ENCODE measurements at places on chromosomes 16 and 17.

GRCh38 chr17:48903401-48903800, 4.8 kb upstream of the UBE2Z start:
- DNase-seq, result no peak

GRCh38 chr17:382644-383533, 30.3 kb upstream of the RPH3AL start:
- no peak for DNase-seq

DNA sequence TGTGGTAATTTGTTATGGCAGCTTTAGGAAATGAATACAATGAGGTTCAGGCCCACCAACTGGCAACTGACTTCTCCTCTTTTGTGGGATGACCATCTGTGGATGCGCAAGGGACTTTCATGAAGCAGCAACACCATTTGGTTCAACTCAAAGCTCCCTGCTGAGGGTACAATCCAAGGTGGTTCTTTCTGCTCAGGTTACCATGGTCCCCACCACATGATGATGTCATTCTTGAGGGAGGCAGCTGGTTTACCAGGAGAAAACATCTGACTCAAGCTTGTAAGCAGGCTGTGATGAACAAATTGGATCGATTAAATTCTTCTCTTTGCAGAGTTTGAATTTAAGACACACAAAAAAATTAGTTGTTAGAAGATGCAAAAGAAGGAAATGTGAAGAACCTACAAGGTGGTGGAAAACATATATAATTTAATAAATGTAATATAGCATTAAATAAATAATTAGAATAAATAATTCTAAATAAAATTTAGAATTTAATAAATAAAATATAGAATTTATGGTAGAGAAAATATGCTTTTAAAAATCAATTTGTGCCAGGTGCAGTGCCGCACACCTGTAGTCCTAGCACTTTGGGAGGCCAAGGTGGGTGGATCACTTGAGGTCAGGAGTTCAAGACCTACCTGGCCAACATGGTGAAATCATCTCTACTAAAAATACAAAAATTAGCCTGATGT, 67.6 kb upstream of the ANKFN1 start:
- DNase-seq, result no peak

- no peak for DNase-seq
These were observed 157.5 kb downstream of the ANKFN1 start for GRCh38 chr17:56310782-56311181.

- DNase-seq, result peak; percentile 19
These were observed 318.3 kb downstream of the PHKB start for GRCh38 chr16:47779201-47780016.

GRCh38 chr16:59432896-59433295, 698.8 kb upstream of the GOT2 start:
- DNase-seq, result no peak

DNA sequence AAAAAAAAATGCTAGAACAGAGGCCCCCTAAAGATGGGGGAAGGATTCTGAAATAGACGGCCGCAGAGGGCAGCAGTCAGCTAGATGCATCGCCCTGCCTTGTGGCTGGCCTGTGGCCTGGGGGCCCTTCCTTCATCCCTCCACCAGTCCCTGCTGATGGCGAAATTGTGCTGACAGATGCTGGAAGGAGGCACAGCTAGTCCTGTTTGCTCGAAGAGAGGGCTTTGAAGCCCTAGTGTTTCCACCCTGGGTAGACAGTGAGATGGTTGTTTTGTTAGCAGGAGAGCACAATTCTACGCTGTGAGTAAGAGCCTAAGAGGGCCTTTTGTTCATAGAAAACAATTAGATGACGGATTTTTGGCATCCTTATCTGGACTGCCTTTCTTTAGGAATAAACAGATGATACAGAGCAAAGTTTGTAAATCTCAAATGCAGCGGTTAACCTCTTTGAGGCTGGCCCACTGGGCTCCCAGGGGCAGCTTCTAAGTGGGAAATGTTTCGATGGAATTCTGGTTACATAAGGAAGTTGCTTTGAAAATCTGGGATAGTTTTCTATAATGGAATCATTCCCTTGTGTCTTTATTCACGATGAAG, 23.0 kb downstream of the VPS35L start:
- no peak for DNase-seq

DNA sequence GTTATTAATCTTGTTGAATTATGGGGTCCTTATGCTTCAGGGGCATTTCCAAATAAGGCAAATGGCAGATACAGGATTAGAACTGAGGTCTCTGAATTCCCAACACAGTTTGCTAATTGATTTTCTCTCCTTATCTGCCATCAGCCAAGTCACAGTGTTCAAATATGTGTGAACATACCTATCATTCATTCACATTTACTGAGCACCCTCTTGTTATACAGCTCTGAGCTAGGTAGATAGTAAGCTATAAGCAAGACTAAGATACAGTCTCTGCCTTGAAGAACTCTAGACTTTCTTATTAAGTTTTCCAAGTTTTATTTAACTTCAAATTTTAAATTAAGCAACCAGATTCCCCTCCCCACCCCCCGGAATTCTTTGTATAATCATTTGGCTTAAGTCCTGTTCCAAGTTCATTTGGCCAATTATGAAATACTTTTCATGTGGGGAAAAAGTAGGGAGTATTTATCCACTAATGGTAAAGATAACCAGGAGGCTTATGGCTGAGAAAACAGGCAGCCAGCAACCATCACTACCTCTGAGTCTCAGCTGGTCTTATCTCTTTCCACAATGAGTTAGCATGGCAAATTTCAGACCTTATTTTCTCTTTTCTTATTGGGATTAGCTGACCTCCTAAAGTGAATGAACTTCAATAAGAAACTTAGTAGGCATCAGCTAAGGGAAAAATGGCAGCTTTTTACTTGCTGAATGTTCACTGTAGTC, 31.4 kb upstream of the CORO6 start:
- DNase-seq, result no peak

DNA sequence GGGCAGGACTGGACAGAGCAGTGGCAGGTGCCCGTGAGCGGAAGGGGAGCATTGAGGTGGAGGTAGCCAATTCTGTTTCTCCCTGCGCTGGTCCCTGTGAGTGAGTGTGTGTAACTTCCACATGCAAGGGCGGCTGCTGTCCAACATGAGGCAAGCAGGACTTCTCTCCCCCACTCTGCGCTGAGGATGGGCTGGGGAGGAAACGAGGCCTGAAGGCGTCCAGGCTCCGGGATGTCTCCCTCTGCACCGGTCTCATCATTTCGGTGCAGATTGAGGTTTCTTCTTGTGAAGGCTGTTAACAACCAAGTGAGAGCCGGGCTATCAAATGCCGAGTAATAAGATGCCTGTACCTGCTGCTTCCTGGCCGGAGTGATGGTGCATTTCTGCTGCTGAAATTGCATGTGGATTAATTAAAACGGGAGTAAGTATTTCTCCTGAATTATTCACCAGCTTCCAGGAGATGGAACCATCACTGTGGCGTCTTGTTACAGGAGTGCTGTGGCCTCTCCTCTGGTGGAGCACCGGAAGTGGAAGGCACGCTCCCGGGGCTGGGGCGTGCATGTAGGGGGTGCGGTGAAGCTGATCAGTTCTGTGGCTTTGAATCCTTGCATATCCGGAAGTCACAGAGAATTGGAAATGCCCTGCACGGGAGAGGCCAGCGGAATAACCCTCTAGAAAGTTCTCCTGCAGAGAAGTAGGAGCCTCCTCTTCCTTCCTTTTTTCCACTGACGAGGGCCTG, 41.7 kb upstream of the MGAT5B start:
- DNase-seq, result no peak

DNA sequence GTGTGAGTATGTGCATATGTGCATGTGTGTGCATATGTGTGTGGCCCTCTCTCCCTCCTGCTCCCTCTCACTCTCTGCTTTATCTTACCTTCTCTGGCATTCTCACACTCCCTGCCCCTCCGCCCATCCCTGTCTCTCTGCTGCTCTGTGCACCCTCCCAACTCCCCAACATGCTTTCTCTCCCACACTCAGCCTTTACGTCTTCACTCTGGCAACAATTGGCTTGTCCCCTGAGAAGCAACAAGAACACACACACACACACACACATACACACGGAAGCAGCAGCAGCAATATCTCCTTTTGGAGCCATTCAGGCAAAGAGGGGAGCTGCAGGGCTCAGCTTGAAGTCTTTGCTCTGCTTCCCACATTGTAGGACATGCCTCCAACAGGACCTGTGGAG, 27.8 kb downstream of the PITPNM3 start:
- DNase-seq, result no peak

DNA sequence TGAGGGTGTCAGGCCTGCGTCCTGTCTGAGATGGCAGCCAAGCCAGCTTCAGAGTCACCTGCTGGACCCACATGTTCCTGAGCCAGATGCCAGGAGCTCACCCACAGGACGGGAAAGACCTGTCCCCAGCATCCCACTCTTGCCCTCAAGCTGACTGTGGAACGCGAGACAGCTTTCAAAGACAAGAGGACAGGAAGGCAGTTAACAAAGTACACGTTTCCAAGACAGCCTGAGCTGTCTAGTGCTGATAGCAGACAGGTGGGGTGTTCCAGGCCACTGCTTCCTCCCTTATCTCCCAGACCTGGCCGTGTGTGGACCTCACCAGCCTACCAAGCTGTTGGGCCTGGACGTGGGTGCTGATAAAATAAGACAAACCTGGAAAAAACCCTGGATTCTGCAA, 13.2 kb downstream of the CMTM3 start:
- no peak for DNase-seq

DNA sequence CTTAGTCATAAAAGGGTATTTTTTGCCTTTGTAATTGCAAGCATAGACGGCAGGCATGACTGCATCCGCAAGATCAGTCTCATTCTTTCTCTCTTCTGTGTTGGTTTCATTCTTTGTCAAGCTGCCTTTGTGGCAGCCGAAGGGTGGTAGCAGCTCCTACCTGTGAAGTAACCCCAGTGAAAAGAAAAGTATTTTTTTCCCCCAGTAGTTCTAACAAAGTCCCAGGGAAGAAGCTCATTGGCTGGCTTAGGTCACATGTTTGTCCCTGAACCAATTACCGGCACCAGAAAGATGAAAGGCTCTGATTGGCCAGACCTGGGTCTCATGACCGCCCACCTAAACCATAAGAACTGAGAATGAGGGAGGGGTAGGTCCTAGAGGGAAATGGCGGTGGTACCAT, 110.7 kb downstream of the RAP1GAP2 start:
- no peak for DNase-seq

DNA sequence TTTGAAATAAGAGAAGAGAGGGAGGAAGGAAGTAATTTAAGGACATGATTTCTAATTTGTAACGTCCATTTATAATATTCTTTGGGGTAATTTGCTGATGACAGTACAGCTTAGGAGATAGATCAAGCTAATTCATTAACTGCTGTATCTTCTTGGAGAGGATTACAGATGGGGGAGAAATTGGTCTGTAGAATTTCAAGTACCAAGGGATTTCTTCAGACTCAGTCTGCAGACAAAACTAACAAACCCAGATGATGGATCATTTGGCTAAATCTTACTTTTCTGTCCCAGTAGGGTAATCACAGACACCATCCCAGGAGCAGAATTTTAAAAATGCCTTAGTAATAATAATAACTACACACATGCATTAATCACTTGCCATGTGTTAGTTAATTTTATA, 711.8 kb downstream of the KCNJ2 start:
- no peak for DNase-seq

DNA sequence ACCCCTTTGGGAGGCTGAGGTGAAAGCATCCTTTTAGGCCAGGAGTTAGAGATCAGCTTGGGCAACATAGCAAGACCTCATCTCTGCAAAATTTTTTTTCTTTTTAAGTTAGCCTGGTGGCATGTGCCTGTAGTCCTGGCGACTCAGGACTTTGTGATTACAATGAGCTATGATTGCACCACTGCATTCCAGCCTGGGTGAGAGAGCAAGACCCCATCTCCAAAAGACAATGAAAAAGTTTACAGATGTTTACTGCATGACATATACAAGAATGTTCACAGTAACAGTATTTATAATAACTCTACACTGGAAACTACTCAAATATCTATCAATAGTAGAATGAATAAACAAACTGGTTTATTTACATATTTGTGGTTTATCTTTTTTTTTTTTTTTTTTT, 33.1 kb upstream of the CCL22 start:
- no peak for DNase-seq

- DNase-seq, result no peak
These were observed 132.5 kb downstream of the HS3ST2 start for GRCh38 chr16:22946433-22946832.

DNA sequence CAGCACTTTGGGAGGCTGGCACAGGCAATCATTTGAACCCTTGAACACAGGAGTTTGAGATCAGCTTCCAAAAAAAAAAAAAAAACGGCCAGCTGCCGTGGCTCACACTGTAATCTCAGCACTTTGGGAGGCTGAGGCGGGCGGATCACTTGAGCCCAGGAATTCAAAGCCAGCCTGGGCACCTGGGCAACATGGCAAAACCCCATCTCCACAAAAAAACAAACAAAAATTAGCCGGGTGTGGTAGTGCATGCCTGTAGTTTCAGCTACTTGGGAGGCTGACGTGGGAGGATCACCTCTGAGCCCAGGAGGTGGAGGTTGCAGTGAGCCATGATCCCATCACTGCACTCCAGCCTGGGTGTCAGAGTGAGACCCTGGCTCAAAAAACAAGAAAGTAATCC, 39.0 kb downstream of the GRB2 start:
- DNase-seq, result no peak

DNA sequence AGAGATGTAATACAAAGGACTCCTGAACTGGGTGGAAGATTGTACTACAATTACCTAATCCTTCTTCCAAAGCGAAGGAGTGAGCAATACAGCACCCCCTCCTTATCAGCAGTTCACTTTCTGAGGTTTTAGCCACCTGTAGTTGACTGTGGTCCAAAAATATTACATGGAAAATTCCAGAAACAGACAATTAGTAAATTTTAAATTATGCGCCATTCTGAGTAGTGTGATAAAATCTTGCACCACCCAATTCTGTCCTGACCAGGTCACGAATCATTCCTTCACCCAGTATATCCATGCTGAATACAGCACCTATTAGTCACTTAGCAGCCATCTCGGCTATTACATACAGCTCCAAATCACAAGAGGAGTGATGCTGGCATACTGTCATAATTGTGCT, 23.2 kb downstream of the VPS53 start:
- DNase-seq, result no peak

DNA sequence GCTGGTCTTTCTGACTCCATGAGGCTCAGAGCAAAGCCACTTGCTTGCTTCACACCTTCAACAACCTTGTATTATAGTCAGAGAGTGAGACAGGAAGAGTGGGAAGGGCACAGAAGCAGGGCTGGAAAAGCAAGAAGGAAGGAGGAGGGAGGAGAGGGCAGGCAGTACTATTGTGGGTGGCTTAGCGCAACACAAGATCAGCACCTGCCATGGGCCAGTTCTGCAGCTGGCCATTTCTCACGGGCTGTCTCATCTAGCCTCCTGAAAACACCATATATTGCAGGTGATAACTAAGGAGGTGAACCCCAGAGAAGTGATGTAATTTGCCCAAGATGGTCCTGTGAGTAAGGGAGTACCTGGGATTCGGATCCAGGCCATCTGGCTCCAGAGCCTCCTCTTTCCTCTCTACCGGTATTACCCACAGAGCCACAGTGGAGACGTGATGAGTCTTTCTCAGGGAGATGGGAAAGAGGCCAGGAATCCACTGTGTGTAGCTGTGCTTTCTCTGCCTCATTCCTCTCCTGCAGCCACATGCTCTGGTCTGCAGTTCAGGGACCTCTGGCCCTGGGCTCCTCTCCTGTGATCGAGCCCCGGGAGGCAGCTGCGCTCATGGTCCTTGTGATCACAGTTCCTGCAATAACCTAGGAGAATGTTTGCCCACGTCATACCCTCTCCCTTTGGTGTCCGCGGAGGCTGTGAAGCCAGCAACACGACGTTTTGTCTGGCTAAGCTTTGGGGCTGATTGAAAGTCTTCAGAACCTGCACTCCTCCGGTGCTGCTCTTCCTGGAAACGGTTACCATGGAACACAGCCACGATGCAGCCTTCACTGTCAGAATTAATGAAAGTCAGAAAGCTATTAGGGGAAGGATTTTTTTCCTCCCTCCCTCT, 178.1 kb upstream of the CCL2 start:
- no peak for DNase-seq

GRCh38 chr17:67221062-67221998, 23.7 kb downstream of the HELZ start:
- no peak for DNase-seq
